ENCODE measurements at places on chromosomes 7 and 10.
A peak's percentile ranks its signal among the peaks of the same experiment; 100 is the strongest.

GRCh38 chr7:115952832-115953231 is 77.7 kb downstream of the TFEC start:
- no peak for DNase-seq

DNA sequence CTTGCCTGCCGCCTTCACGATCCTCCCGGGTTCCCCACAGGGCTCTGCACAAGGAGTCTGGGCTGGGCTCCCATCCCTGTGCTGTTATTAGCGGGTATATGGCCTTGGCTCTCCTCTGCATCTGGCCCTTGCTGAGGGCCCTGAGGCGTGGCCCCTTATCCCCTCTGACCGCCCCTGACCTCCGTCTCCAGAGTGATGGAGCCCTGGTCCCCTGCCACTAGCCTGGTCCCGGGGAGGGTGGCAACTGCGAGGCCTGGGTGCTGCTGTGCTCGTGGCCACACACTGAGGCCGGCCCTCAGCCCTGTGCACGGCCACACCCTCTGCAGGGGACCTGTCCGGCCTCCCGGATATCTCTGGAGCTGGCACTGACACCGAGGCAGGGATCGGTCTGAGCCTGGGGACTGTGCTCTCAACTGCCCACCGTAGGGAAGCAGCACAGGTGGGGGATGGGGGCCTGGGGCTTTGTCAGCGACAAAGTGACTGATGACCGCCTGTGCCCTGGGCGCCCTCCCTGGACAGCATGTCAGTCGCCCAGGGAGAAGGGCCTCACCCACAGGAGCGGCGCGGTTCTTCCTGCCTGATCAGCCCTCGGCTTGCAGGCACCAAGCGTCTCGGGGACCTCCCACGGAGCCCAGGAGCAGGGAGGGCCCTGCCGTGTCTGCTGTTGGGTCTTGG is 72.4 kb downstream of the NKX6-2 start:
- no peak for DNase-seq

DNA sequence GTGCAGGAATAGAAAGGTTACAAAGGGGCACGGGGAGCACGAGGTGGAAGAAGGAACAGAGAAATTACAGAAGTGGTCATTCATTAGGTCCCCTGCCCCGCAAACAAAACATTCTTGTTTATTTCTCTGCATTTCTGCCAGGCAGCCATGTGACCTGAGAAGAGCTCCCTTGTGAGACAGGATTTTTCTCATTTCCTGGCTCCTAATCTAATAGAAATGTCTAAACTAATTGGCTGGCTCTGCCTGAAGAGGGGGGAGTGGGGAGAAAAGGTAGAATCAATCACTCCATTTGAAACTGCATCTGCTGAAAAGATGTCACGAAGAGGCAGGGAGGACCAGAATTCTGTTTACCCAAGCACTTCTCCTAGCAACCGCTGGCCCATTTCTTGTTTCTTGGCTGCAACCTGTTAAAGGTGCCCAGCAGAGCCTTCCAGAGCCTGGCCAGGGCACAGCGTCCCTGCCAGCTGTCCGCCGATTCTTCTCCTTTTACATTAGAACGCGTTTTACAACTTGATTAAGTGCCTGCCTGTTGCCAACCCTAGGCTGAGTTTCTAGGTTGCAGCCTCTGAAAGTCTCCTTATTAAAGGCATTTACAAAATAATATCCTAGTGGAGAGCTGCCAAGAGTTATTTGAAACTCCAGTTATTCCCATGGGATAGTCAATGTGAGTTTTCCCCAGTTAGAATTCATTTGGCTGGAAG is 1227.6 kb downstream of the TYW1 start:
- no peak for DNase-seq

- no peak for DNase-seq
These were observed 33.4 kb upstream of the VWDE start for GRCh38 chr7:12436896-12437535.

DNA sequence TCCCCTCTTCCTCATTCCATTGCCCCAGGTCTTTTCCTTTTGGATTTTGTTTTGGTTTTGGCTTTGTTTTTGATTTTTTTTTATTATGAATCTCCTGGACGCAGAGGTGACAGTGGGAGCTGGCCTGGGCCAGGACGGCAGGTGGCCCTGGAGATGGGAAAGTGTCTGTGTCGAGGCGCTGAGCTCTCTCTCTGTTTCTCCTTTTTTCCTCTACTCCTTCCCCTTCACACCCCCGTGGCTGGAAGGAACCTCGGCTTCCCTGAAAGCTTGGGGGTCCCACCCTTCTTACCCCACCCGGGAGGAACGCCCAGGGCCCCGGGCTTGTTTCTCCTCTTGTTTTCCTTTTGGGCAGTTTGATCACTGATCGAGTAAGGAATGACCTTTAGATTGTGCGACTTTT is 13.2 kb downstream of the TRIM8 start:
- DNase-seq: no peak

GRCh38 chr10:12013926-12014325 is 28.7 kb downstream of the UPF2 start:
- DNase-seq: no peak

DNA sequence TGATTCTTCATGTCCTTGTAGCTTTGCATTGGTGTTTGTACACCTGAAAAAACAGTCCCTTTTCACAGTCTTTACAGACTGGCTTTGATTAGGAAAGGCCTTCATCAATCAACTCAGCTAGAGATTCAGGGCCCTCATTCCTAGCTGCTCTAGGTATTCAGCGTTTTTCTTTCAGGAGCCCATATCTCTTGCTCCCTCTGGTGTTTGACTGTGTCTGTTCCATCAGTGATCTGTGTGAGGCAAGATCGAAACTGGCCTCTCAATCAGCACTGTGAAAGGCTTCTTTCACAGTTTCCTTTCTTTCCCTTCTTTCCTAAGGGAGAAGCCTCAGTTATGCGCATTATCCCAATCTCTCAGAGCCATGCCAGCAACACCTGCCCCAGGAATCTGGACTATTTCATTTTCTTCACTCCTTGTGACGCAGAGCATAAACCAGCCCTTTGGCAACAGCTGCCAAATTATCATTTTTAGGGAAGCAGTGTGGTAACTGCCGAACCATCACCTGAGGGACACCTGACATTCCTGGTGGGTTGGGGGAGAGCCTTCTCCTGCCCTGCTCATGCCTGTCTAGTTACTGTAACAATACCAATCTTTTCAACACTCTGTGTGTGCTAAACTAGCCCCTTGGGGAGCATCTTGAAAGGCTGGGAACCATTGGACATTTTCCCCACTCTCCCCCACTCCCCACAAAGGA is 75.7 kb upstream of the CCDC71L start:
- no peak for DNase-seq

- DNase-seq: no peak
These were observed 169.3 kb downstream of the MAGI2 start for GRCh38 chr7:79284211-79284610.

- no peak for DNase-seq
These were observed 346.7 kb upstream of the ANKRD30A start for GRCh38 chr10:36778651-36779050.

- no peak for DNase-seq
These were observed 594 bp downstream of the ZNF503 start for GRCh38 chr10:75400771-75401568.

DNA sequence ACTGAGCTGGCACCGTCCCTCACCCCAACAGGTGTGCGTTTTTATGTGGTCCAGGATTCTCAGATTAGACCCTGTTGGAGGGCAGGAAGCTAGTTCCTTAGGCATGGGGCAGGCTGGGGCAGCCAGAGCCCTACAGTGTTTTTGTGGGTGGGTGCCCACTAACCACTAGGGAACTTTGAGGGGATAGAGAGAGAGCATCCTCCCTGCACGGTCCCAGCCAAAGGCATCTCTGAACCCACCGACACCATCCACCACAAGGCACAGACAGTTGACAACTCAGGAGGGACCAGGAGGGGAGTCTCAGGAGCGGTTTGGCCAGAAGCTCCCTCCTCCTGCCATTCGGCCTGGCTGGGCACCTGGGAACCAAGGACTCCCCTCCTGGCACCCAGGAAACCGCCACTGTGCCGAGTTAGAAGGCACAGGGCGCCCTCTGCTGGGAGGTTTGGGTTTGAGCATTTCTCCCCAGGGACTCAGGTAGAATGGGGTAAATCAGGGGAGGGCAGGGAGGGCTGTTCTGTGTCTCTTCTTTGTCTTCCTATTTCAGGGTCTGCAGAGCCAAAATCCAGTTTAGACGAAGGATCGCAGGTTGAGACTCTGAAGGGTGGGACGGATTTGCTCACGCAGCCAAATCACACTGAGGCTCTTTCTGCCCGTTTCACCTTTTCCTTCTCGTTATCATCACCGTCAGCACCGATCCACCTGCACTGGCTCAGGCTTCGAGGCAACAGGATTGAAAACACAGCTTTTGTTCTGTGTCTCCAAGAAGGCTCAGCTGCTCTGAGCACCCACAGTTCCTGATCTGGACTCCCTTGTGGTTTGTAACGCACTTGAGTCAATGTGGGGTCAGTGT is 84.8 kb upstream of the COL13A1 start:
- no peak for DNase-seq

DNA sequence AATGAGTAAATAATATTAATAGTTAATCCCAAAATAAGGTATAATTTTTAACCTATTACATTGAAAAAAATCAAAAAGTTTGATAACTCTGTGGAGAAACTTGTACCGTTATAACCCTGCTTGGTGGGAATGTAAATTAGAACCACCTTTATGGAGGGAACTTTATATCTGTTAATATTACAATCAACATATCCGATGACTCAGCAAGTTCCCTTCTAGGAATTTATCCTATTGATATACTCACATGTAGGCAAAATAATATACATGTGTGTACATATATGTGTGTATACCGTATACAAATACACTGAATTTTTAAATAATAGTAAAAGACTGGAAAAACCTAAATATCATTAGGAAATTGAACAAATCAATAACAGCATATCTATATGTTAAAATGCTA is 54.7 kb downstream of the PANK1 start:
- DNase-seq: no peak

DNA sequence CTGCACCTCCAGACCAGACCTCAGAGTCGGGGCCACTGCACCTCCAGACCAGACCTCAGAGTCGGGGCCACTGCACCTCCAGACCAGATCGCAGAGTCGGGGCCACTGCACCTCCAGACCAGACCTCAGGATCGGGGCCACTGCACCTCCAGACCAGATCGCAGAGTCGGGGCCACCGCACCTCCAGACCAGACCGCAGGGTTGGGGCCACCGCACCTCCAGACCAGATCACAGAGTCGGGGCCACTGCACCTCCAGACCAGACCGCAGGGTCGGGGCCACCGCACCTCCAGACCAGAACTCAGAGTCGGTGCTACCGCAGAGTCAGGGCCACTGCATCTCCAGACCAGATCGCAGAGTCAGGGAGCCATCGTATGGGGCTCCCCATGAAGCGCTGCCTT is 105.9 kb downstream of the ACTR3B start:
- DNase-seq: no peak

DNA sequence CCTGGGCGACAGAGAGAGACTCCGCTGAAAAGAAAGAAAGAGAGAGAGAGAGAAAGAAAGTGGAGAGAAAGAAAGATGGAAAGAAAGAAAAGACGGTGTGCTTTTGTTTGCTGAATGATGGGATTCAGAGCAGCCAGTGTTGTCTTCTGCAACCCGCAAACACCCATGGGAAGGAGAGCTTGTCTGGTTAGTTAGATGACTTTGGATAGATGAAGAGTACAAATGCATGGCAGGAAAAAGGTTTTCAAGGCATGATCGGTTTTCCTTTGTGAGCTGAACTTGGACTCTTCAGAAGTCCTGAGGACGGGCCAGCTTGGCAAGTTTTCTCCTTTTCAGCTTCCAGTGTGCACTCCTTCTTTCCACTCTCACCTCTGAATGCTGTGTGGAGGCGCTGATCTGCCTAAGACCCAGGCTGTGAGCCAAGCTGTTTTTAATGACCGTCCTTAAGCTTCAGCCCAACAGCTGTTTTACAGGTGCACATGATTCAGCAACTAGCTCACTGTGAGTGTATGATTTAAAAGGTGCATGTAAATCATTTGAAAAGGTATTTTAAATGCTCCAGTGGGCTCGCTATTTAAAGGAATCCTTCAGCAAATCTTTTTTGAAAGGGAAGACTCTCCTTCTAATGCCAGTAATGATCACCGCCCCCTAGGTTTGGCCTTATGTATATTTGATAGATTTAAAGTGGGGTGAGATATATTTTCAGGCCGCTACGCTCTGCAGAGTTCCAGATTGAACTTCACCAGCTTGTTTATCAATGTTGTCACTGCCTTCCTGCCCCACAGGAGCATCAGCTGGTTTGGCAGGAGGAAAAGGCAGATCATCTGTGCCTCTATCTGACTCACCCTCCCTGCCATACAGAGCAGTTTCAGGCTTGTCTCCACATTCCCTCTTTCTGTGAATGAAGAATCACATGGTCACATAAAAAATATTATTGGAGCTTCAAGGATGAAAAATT is 115.0 kb downstream of the PLXDC2 start:
- no peak for DNase-seq

- DNase-seq: no peak
These were observed 2.4 kb downstream of the NAMPT start for GRCh38 chr7:106282390-106282789.

DNA sequence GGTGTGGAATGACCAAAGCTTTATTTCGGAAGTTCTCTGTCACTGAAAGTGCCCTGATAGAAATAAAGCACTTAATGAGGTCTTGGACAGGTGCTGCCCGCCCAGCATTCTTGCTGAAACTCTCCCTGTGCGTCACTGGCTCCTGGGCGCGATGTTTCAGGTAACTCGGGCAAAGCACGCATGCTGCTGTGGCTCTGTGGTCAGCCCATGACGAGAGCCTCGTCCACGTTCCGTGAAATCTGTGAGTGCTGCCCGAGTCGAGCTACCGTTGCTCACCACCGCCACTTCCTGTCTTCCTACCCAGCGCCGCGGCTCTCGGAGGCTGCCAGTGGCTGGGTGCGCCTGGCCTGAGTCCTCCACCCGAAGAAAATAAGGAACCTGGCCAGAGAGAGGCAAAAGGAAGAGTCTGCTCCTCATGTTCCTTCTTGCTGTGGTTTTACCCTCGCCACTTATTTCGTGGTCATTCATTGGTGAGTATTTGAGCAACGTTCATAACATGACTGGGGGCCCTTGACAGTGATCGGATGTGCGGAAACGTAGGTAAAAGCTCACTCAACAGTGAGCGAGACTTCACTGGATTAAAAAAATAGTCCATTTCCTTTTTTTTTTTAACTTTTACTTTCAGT is 95.5 kb downstream of the MAP3K8 start:
- DNase-seq: peak; percentile 34

All from esophagus squamous epithelium (tissue), 5 donors.